ENCODE measurements at places on chromosomes 1 and 21.
A peak's percentile ranks its signal among the peaks of the same experiment; 100 is the strongest.

DNA sequence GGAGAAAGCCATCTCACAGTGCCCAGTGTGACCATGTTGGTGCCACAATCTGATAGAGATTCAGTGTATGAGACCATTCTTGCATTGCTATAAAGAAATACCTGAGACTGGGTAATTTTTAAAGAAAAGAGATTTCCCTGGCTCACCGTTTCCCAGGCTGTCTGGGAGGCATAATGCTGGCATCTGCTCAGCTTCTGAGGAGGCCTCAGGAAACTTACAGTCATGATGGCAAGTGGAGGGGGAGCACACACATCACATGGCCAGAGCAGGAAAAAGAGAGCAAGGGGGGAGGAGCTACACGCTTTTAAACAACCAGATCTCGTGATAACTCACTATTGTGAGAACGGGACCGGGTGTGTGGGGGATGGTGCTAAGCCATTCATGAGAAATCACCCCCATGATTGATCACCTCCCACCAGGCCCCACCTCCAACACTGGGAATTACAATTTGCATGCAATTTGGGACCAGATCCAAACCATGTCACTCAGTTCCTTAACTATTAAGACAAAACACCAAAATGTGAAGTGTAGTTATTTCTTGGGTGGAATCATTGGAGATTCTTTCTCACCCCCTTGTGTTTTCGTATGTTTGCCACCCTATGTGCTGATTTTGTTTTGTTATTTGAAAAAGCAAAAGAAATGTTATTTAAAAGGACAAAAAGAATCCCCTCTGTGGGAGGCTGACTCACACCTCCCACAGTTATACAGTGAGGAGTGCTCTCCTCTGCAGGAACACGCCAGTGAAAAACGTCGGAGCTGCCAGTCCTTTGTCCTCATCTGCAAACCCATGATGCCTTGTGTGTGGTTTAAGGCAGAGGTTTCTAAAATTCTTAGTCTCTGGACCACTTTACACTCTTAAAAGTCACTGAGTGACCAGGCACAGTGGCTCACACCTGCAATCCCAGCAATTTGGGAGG lies 46.9 kb upstream of the IFNLR1 start:
- DNase-seq: no peak

DNA sequence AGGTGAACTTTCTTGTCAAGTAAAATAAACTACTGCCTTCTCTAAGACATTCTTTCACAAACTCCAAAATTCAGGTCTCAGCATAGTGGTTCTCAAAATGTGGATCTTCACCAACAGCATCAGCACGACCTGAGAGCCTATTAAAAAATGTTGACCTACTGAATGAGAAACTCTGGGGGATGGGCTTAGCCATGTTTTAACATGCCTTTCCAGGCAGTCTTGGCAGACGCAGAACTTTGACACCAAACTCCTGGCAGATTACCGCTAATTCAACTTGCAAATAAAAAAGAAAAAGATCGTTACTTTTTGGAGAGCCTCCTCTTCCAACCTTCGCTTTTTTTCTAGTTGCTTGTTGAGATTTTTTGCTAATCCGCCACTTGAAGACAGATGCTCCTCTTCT lies 35.1 kb downstream of the ARHGAP29 start:
- DNase-seq: no peak

- peak; percentile 48 for DNase-seq
These were observed 1260.7 kb downstream of the PLA2G4A start for GRCh38 chr1:188089461-188089860.

DNA sequence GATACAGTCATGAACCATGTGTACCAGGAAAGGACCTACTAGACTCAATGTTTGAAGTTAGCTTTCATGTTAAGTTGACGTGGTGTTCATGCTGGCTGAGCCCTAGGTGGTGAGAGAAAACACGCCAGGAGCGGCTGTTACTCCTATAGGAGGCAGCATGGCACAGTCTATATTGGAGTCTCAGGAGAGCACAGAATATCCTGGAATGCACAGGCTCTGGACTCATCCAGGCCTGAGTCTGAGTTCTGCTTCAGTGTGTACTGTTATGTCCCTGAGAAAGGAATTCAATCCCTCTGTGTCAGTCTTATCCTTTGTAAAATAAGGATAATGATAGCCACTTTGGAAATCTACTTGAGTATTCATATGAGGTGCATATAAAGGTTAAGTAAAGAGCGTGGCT lies 41.2 kb downstream of the DPT start:
- DNase-seq: no peak

- DNase-seq: peak; percentile 38
These were observed 9.3 kb upstream of the MAST2 start for GRCh38 chr1:45793942-45794604.

- DNase-seq: no peak
These were observed 46.5 kb upstream of the PRELP start for GRCh38 chr1:203428981-203429599.

- no peak for DNase-seq
These were observed 96.6 kb upstream of the IPO9 start for GRCh38 chr1:201732351-201732750.

DNA sequence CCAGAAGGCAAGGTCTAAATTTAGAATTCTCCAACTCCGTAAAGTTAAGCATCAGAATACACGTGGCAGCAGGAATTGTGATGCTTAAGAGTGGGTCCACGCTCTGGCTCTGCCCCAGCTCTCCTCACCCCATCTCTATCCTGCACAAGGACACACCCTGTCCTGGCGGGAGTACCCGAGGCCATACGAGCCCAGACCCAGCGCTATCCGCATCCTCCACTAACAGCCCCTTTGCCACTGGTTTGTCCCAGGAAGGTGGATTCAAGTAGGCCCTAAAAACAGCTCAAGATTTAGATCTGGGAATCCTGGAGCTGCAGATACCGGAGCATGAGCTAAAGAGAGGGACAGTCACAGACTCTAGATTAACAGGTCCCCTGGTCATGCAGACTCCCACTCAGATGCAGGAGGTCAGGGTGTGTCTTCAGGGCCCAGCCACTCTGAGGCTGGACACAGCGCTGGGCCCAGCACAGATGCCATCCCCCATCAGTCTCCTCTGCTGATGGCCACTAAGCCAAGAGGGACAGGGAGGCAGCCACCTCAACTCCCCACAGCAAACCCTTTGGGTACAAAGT lies 393.3 kb downstream of the NPHP4 start:
- DNase-seq: no peak

All from renal cortical epithelial cell (primary cell).